ENCODE measurements at places on chromosomes 6 and 20.

DNA sequence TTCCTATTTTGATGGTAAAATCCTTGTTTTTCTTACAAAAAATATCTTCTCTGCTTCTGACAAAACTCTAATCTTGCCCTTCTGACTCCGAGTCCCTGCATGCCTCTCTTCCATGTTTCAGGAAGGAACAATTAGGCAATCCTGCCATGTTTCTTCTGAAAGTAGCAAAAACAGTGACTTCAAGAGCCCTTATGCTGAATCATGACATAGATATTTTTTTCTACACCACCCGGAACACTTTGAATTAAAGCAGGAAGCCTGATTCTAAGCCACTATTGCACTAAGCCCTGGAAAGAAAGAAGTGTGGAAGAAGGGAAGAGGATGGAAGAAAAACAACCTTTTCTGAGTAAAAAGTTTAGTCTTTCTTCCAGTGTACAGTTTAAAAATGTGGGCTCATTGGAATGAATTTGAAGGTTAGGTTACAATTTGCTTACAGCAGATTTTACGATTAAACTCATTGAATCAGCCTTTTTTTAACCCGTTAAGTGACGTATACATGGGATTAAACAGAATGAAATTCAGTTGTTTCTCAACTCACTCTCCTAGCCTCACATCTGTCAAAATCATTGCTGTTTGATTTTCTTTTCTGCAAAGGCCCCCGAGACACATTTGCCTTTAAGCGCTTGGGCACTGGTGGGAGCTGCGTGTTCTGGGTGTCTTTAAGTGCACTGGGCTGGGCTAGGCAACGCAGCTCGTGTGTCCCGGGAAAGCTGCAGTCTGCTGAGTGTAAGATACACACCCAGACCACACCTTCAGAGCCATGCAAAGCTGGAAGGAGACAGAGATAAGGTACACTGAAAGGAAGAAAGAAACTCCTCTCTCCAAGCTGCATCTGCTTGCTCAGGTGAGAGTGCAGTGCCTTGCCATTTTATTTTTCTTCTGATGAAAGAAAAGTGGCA, 159.4 kb upstream of the CITED2 start:
- no peak for DNase-seq

DNA sequence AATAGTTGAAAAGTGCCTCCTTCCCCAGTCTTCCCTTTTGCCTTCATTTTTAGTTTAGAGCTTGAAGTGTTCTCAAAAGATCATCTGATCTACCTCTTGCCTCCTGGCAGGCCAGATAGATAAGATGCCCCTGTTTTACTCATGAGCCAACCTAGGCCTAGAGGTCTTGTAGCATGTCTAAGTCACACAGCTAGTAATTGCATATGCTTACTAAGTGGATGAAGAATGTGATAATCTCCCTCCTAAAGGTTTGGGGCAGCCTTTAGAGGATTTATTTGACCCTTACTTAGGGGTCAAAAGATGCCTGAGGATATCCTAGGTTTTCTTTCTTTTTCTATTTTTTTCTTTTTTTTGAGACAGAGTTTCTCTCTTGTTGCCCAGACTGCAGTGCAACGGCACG, 2.1 kb downstream of the C6orf141 start:
- no peak for DNase-seq

DNA sequence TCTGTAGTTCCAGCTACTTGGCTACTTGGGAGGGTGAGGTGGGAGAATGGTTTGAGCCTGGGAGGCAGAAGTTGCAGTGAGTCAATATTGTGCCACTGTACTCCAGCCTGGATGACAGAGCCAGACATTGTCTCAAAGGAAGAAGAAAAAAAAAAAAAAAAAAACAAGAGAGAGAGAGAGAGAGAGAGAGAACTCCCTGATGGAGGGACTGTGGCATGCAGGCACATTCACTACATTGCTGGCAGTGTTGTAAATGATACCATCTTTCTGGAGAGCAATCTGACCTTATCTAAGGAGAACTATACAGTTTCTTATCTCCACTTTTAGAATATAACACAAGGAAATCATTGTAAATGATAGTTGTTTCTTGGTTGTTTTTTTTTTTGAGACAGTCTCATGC, 85.1 kb downstream of the MDN1 start:
- no peak for DNase-seq

DNA sequence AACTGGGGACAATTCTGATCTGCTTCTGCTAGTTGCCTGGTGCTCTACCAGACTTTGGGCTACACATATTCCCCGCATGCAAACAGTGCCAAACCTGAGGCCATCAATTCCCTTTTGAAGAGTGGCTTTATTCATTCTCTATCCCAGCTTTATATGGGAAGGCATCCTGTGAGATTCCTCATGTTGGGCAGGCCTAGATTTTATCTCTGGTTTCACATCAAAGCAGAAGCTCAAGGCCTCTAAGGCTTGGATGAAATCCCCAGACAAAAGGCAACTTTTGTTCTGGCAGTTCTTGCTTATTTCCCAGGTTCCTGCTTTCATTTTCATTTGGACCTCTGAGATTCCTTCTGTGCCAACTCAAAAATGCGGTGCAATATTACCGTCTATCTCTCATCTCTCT, 648.8 kb downstream of the QKI start:
- DNase-seq: no peak

- peak; percentile 65 for DNase-seq
Observed at GRCh38 chr6:150079604-150080003, 10.7 kb upstream of the ULBP3 start.

Measured in H9 (cell line).